ENCODE measurements at places on chromosomes 2 and 18. TPM values are rescaled to one million over a fixed set of nuclear protein-coding genes. Genes with fewer than 3 reads are reported as not detected.

GRCh38 chr2:219081701-219082331 is 21.1 kb upstream of the IHH start:
- DNase-seq: no peak

DNA sequence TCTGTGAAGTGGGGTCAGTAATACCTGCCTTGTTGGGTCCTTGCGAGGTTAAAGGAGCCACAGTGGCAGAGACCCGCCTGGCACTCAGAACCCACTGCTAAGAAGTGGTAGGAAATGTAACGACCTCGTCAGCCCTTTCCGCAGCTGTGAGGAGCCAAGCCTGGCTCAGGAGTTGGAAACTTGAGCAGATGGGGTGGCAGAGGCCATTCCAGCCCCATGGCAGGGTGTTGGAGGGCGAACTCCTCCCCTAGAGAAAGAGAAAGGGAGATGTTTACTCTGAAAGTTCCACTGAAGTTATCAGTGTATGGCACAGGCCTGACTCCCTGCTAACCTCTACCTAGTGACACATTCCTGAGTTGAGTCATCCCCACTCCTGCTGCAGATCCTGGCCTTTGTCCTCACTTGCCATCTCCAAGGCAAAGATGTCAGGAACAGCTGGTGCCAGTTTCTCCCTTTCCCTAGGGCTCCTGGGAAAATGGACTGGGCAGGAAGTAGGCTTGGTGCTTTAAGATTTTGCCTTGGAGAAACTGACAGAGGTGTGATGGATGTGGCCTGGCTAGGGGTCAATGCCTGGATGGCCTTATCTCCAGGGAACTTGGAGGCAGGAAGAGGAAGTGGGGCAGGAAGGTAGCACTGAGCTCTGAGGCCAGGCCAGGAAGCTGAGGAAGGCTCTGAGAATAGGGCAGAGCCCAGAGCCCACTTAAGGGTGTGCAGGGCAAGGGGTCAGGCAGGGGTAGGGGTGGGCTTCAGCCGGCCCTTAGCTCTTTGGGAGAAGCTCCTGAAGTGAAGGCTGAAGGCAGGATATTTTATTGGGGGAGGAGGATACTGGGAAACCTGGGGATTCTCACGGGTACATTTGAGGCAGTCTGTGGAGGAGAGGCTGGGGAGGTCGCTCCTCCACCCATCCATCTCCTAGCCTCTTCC is 888 bp downstream of the VAMP5 start:
- no peak for DNase-seq

GRCh38 chr2:172856606-172857005 is 121.0 kb downstream of the RAPGEF4 start:
- DNase-seq: no peak

- DNase-seq: peak; percentile 7
Measured at GRCh38 chr2:68317971-68318913, 1.5 kb downstream of the CNRIP1 start.

GRCh38 chr2:159154366-159154765 is 132.1 kb downstream of the WDSUB1 start:
- DNase-seq: no peak

Gene ACMSD
- polyA plus RNA-seq: 32.6 TPM

DNA sequence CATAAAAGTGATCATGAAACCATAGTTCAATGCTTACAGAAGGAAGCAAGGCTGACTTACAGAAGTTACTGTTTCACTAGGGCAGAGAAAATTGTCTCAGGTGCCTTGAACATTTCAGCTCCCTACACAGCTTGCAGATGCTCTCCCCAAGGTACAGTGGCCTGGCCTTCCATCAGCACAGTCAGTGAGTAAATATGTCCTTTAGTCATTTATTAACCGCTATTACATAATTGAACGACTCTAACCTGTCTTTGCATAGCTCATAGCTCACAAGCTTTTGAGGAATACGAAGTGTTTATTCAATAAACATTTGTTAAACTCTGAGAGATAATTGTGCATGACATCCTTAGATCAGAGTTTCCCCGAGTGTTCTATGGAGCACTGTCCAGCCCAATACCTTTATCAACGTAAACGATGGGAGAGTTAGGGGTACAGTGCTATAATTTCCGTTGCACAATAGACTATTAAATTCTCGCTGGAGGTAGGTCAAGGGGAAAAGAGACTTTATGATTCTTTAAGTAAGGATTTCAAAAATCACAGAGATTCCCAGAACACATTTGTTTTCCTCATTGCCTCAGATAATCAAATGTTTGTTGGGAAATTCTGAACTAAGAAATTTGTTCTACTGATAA is 677.8 kb downstream of the TSN start:
- no peak for DNase-seq

Gene LAMA1
- 77.7 TPM for polyA plus RNA-seq

- no peak for DNase-seq
Measured at GRCh38 chr18:7766346-7766745, 199.2 kb downstream of the PTPRM start.

Gene CDH19
- 0.26 TPM for polyA plus RNA-seq

DNA sequence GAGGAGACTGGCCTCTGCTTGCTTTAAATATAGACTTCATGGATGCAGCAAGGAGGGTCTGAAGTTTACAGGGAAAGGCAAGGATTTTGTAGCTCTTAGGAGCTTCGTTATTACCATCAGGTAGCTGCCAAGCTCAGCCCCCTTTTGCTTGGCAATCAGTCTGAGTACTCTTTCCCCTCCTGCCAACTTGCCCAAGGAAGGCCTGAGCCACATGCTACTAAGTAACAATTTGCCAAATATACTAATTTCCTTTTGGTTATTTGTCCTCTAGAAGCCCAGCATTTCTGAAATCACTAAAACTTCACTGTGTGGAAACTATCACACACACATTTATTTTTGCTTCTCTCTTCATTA is 85.5 kb upstream of the ITPRID2 start:
- no peak for DNase-seq

DNA sequence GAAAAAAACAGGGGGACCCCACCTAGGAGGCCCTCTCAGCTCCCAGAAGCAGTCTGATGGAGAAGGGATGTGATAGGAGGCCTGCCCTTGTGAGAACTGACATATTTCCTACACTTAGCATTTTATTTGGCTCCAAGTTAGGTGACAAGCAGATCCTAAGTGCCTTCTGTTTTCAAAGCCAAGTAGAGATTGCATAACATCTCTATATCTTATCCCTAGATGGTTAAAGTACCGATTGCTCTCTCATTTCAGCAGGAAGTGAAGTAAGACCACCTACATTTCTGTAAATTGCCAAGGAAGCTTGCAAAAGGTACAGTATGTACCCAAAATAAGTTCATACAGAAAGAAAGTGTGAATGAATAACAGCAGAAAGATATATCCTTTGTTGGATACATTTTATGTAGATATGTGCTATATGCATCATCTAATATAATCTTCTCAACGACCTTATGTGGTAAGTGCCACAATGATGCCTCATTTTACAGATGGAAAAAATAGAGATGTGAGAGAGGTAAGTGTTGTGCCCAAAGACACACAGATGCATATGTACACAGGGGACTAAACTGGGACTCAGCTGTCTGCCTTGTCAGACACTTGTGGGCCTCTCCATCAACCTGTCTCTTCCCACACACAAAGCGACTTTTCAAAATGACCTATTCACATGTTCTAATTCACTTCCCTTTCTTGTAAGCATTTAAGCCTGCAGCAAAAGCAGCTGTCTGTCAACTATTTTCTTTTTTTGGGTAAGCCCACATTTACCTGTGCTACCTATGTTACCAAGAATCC is 38.9 kb downstream of the DHRS9 start:
- DNase-seq: no peak

- no peak for DNase-seq
Measured at GRCh38 chr2:233714121-233714520, 1.4 kb downstream of the UGT1A5 start.

- DNase-seq: no peak
Measured at GRCh38 chr2:49837561-49838293, 683.4 kb upstream of the FSHR start.

DNA sequence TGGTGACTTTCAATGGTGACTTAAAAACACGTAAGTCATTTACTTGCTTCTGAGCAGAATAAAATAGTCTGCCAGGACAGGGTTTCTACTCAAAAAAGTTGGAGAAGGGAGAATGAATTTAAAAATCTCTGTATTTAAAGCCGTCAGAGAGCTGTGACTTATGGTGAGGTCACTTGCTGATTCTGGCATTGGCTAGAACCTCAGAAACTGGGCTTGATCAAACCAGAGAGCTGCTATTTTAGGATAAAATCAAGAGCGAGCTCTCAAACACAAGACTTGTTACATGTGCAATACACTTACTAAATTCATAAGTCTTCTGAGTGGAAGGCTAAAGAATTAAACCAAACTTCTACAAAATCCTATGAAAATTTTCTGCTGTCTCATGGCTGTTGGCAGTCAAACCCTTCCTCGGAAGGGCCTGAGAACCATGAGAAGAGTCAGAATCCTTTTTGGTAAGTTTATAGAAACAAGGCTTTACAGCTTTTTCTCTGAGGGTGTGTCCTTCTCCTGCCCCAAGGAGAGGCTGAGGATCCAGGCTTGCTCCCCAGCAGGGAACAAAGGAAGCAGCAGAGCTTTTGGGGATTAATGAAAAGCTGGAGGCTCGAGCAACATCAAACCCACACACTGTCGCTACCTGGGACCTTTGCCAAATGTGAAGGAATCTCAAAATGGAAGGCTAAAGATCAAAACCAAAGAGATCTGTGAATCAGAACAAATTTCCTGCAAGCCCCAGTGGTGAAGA is 816.4 kb downstream of the SOCS6 start:
- no peak for DNase-seq

- DNase-seq: no peak
Measured at GRCh38 chr18:59660786-59661743, 36.2 kb downstream of the CCBE1 start.

GRCh38 chr2:138267161-138267901 is 234.2 kb upstream of the SPOPL start:
- no peak for DNase-seq

All from renal cortex interstitium (tissue), 15 donors.